ENCODE measurements at places on chromosomes 5 and 9. TPM values are rescaled to one million over a fixed set of nuclear protein-coding genes. Genes with fewer than 3 reads are reported as not detected.

FAM169A gene
- 1.1 TPM for total RNA-seq

SELENOP gene
- 62.8 TPM for total RNA-seq

EPB41L4A gene
- not detected for total RNA-seq

MRPS2 gene
- total RNA-seq, result 69.1 TPM

TPD52L3 gene
- not detected for total RNA-seq

PCDHB8 gene
- total RNA-seq, result not detected
